ENCODE measurements at places on chromosomes 1 and 21.

- H3K36me3 ChIP-seq: peaks cover 17% of the 10 kb centered on the region
- peaks cover 26% of the 10 kb centered on the region for H3K4me1 ChIP-seq
- no peaks in the 10 kb centered on the region for H3K27me3 ChIP-seq
- no peak for DNase-seq
- no peak overlapping the region for H3K4me3 ChIP-seq
Measured at GRCh38 chr21:43658088-43658741, 1.1 kb downstream of the HSF2BP start.

DNA sequence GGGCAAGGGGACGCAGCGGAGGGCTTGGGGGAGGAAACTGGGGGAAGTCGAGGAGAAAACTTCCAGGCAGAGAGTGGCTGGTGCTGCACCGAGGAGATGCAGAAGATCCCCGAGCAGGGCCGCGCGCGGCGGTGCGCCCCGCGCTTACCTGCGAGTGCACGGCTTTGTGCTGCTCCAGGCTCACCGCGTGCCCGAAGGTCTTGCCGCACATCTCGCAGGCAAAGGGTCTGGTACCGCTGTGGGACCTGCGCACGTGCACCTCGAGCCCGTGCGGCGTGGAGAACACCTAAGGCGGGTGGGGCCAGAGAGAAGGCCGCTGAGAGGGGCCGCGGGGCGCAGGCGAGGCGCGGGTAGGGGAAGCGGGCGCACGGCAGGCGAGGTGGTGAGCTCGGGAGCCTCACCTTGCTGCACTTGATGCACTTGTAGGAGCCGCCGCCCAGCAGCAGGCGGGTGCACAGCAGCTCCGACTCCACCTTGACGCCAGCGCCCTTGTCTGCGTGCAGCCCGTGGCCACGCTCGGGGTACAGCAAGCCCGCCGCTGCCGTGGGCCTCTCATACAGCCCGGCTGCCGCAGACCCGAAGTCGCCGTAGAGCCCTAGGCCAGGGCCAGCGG is 6.4 kb downstream of the GFI1 start:
- peak overlapping the region; percentile 8 for H3K4me3 ChIP-seq
- no peak overlapping the region for H3K27ac ChIP-seq
- peaks cover 53% of the 10 kb centered on the region for H3K4me1 ChIP-seq
- no peaks in the 10 kb centered on the region for H3K36me3 ChIP-seq
- peaks cover 65% of the 10 kb centered on the region for H3K27me3 ChIP-seq

DNA sequence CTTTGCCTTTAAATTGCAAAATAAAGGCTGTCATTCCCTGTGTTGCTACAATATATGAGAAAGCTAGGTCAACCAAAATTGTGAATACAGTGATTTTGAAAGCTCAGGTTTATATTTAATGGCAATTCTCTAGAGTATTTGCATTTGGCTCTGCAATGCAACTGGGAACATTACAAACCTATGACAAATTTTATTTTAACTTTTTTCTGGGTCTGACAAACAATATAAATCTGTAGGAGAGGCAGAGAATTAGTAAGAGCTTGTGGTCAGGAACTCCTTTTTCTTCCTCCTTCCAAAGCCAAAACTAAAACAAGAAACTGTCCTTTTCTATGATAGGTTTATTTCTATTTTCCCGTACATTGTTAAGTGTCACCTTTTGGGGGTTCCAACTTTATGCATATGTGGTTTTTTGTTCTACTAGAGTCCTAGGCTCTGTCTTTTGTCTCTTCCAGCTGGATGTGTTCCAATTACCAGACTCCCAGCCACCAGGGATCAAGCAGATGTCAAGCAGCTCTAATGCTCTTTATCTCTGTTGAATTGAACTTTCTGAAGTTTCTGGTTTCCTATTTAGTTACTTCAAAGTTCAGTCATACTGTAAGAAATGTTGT is 106.9 kb downstream of the ASH1L start:
- H3K4me3 ChIP-seq: no peak overlapping the region
- DNase-seq: no peak
- H3K36me3 ChIP-seq: peaks cover 48% of the 10 kb centered on the region
- no peaks in the 10 kb centered on the region for H3K4me1 ChIP-seq
- no peaks in the 10 kb centered on the region for H3K27me3 ChIP-seq
- H3K27ac ChIP-seq: no peak overlapping the region

- H3K4me1 ChIP-seq: no peaks in the 10 kb centered on the region
- no peak overlapping the region for H3K4me3 ChIP-seq
- no peaks in the 10 kb centered on the region for H3K36me3 ChIP-seq
- DNase-seq: peak; percentile 49
- H3K27ac ChIP-seq: no peak overlapping the region
- H3K27me3 ChIP-seq: peaks cover 8% of the 10 kb centered on the region
Measured at GRCh38 chr1:34013958-34014737, 150.3 kb downstream of the HMGB4 start.

- H3K4me1 ChIP-seq: no peaks in the 10 kb centered on the region
- H3K4me3 ChIP-seq: no peak overlapping the region
- H3K36me3 ChIP-seq: no peaks in the 10 kb centered on the region
- no peaks in the 10 kb centered on the region for H3K27me3 ChIP-seq
- DNase-seq: no peak
- no peak overlapping the region for H3K27ac ChIP-seq
Measured at GRCh38 chr1:30449428-30450147, 273.8 kb downstream of the MATN1 start.

DNA sequence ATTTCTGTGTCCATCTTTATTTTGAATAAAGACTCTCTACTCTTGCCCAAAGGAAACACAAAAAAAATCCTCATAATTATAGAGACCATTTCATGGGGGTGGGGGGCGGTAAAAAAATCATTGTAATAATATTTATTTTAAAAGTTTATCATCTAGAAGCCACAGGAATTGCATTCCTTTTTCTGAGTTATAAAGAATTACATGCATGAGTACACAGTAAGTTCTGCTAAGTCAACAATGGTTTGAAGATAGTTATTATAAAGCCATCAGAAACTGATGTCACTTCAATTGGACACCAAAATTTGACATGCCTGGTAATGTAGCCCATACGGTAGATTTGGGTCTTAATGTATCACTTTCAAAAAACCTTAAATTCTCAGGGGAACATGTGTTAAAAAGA is 478.1 kb upstream of the NR5A2 start:
- H3K27ac ChIP-seq: no peak overlapping the region
- DNase-seq: no peak
- no peaks in the 10 kb centered on the region for H3K4me1 ChIP-seq
- H3K27me3 ChIP-seq: no peaks in the 10 kb centered on the region
- H3K4me3 ChIP-seq: no peak overlapping the region

- DNase-seq: no peak
- H3K4me3 ChIP-seq: peak overlapping the region; percentile 72
- no peaks in the 10 kb centered on the region for H3K27me3 ChIP-seq
- peaks cover 57% of the 10 kb centered on the region for H3K4me1 ChIP-seq
Measured at GRCh38 chr1:248824701-248825100, 1.0 kb downstream of the SH3BP5L start.

GRCh38 chr1:228085287-228085951 is 2.9 kb downstream of the ARF1 start:
- no peaks in the 10 kb centered on the region for H3K27me3 ChIP-seq
- H3K27ac ChIP-seq: peak overlapping the region; percentile 98

GRCh38 chr1:53219711-53220110 is 723 bp downstream of the CZIB start:
- H3K36me3 ChIP-seq: peaks cover 25% of the 10 kb centered on the region
- peak overlapping the region; percentile 68 for H3K4me3 ChIP-seq
- no peak for DNase-seq
- H3K27ac ChIP-seq: peak overlapping the region; percentile 91
- H3K27me3 ChIP-seq: no peaks in the 10 kb centered on the region

DNA sequence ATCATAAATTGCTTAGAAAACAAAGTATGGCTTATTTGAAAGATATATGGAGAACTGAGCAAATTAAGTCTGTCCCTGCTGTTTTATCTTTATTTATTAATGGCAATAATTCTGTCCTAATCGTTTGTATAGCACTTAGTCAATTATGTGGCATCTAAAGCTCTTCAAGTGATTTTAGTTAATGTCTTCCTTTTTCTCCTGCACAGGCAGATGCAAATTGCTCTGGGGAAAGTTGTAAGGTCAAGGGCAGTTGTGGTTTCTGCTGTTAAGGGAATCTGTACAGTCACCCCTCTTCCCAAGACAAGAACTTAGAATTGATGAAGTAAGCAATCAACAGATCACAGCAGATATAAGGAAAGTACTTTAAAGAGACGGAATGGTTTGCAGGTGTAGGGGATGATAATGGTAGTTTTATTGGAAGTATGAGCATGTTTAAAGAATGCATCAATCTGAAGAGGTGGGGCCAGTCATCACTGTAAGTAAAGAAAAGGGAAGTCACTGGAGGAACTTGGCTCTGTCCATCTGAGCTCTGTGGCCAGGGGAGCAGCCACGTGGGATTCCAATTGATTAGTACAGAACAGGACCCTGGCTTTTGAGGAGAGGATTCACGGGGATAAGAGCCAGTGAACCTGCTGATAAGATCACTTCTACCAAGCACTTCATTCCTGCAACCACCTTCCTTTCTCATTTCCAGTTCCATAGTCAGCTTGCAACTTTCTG is 116.0 kb upstream of the KCNJ6 start:
- no peak overlapping the region for H3K4me3 ChIP-seq
- no peak for DNase-seq
- H3K27ac ChIP-seq: no peak overlapping the region
- no peaks in the 10 kb centered on the region for H3K36me3 ChIP-seq
- no peaks in the 10 kb centered on the region for H3K27me3 ChIP-seq

DNA sequence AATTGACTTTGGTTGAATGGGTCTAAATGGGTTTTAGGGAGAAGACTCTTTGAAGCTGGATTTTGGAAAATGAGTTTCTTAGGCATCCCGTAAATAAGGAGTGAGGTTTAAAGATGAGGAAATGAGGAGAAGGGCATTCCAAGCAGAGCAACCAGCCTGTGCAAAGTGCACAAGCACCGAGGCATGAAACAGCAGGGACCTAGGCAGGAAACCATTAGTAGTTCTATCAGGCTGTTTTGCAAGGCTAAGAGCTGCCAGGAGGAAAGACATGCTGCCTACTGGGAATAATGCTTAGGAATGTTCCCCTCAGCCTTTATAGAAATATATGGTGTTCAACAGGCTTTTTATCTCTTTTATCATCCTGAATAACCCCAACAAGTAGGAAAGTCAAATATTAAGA is 153.1 kb upstream of the FGGY start:
- H3K36me3 ChIP-seq: no peaks in the 10 kb centered on the region
- no peaks in the 10 kb centered on the region for H3K27me3 ChIP-seq
- no peak for DNase-seq
- no peak overlapping the region for H3K27ac ChIP-seq

- DNase-seq: no peak
- H3K27ac ChIP-seq: no peak overlapping the region
- H3K27me3 ChIP-seq: no peaks in the 10 kb centered on the region
- no peak overlapping the region for H3K4me3 ChIP-seq
Measured at GRCh38 chr1:219041141-219041540, 132.5 kb upstream of the LYPLAL1 start.

DNA sequence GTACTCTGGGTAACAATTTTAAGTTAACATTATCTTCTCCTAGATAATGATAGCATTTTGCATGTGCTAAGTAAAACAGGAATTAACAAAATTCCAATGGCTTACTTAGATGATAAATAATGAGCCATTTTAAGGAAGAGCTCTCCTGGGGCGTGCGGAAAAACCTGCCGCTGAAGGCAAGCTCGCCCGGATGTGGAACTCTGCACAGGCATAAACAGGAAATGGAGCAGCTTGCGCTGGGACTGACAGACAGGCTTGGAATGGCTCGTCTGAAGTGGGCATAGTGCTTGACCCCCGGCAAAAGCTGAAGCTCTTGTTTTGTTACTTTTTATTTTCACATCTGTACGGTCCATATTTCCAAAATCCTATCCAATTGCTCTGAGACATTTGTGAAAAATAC is 169.2 kb downstream of the ZNF281 start:
- H3K4me3 ChIP-seq: no peak overlapping the region
- H3K27me3 ChIP-seq: no peaks in the 10 kb centered on the region
- no peak for DNase-seq
- H3K27ac ChIP-seq: no peak overlapping the region
- no peaks in the 10 kb centered on the region for H3K36me3 ChIP-seq

GRCh38 chr1:33126411-33127000 is 45.6 kb downstream of the AZIN2 start:
- peaks cover 25% of the 10 kb centered on the region for H3K4me1 ChIP-seq
- H3K27ac ChIP-seq: peak overlapping the region; percentile 90
- peak overlapping the region; percentile 80 for H3K4me3 ChIP-seq
- no peaks in the 10 kb centered on the region for H3K36me3 ChIP-seq
- no peaks in the 10 kb centered on the region for H3K27me3 ChIP-seq
